ENCODE measurements at places on chromosomes 6 and 20.

DNA sequence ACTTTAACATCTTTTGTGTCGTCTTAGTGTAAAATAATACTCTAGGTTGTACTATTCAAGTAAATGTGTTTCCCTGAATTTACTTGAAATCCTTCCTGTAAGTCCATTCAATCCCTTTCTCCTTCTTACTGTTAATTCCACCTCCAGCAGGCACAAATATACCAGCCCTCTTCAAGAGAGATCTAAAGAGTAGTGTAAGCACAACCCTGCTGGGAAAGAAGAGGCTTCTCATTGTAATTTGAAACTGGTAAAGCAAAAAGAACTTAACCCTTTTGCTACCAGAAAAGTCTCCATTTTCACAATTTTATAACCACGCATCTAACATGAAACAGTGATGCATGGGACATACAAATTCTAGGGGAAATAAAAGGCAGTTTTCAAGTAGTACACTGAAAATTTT lies at the start of gene BMP5:
BMP5 (minus strand) TSS at position 191 of the 400 bp plus-strand sequence. CDS start 725 bp downstream, outside the sequence.
- no peak for DNase-seq

- DNase-seq = no peak
Observed at GRCh38 chr6:159931846-159932245, 37.0 kb upstream of the IGF2R start.

GRCh38 chr20:23211164-23211563 lies 125.0 kb upstream of the CD93 start:
- no peak for DNase-seq

DNA sequence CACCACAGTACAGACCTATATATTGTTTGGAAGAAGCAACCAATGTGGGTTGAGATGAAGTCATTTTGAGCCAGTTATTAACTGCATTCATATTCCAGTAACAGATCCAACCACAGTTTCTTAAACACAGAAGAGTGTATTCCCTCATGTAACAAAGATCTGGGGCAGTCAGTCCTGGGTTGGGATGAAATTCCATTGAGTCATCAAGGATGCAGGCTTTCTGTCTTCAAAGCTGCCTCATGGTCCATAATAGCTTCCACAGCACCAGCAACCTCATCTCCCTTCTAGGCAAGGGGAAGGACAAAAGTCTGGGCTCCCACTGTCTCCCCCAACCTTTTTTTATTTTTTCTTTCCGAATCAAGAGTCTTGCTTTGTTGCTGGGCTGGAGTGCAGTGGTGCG lies 2.9 kb upstream of the SOD2 start:
- no peak for DNase-seq

DNA sequence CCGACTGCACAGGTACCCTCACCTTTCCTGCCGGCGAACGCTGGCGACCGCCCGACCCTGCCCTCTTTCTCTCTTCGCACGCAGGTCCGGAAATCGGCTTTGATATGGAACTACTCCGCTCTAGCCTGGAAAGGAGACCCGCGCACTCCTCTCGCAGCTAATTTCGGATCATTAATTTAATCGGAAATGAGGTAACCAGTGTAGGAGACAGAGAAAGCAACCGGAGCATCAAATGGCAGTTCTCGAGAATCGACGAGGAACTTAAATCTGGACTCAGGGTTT lies 949 bp upstream of the ATXN1 start:
- DNase-seq = no peak

- DNase-seq = no peak
Observed at GRCh38 chr6:24408719-24409410, 6.1 kb downstream of the MRS2 start.

- DNase-seq = no peak
Observed at GRCh38 chr6:42332916-42333315, 115.3 kb upstream of the MRPS10 start.

DNA sequence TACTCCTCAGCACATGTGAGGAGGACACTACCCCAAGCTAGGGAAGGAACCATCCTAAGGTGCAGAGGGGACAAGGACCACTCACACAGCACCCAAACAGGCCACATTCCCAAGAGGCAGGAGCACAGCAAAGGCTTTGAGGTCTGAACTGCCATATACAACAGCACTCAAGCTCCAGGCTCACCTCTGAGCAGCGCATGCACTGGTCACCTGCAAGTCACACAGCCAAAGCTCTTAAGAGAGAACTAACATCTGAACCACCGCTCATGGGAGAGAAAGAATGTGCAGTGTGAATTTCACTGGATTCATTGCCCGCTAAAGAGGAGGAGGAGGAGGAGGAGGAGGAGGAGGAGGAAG lies 31.0 kb downstream of the NPEPL1 start:
- DNase-seq = no peak

DNA sequence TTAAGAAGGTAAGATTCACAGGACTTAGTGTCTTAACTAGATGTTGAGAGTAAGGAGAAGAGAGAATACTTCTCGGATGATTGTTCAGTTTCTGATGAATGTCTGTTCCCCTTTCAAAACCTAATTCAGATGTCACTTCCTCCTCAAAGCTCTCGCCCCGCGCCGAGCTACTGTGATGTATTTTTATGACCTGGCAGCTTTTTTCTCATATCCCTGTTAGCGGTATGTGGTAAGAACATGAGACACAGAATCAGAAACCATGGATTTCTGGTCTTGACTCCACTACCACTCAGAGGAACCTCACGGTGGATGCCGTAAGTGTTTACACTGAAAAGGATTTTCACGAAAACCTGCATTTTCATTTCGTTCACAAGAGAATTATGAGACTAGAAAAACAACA lies 48.4 kb downstream of the CEP43 start:
- no peak for DNase-seq

DNA sequence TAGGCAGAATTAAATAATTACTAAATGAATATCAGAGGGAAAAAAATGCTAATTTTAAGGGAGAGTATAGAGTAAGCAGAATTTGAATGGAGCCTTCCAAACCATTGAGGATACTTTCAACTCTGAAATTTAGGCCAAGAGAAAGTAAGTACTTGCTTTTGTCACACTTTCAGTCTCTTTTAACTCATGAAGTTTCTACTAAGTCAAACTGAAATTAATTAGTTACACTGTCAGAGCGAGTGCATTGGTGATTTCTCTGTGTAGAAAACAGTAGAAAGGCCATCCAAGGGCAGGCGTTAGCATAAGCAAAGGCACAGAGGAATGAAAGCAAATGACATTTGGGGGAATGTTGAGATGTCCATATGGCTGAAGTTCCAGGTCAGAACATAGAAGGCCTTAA lies 92.9 kb downstream of the PLEKHG1 start:
- DNase-seq = no peak

DNA sequence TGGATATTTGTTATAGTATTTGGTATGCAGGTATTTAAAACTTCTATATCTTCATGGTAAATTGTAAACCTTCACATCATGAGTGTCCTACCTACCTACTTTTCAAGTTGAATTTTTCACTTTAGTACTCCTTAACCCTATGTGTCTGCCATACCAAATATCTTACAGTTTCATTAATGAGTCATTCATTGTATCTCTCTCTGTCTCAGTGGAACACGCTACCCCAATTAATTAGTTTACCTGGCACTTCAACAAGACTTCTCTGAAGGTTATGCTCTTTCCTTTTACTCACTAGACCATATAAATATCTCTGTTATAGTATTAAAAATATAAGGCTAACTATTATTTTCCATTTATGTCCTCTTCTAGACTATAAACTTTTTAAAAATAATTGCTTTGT lies 123.9 kb upstream of the GJE1 start:
- no peak for DNase-seq

GRCh38 chr6:161076181-161076677 lies 84.7 kb downstream of the MAP3K4 start:
- DNase-seq = peak; percentile 45

DNA sequence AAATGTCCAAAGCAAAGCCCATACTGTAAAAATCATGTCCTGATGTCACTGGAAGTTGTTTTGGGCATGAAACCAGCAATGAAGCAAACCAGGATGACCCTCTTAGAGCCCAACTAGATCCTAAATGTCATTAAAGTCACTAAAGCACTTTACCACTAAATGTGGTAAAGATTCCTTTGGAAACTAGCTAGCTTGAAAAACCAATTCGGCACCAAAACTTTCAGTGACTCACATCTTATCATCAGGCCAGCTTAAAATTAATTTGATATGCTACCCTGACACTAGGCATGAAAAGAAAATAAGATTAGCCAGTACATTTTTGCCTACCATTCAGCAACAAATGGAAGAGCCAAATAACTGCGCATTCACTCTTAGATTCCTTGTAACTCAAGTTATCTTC lies 145.8 kb downstream of the PACRG start:
- DNase-seq = no peak

- no peak for DNase-seq
Observed at GRCh38 chr6:90068264-90068663, 174.0 kb downstream of the GJA10 start.

DNA sequence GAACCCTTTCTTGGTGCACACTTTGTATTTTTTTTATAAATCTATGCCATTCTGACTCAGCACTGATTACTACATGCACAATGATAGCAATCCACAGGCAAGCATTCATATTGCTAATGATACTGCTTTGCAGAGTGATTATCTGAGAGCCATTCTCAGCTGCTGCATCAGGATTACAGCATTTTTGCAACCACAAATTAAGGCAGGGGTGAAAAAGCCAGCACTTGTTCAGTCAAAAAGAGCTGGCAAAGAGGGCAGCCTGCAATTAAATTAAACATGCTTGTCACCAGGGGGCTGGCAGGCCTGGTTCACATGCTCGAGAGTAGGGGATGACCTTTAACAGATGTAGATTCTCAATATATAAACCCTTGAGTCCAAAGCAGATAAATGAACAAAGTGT lies 40.7 kb upstream of the SLC17A4 start:
- no peak for DNase-seq

GRCh38 chr20:50868509-50869495 lies 62.4 kb downstream of the ADNP start:
- no peak for DNase-seq

GRCh38 chr6:36249536-36249935 lies 20.3 kb upstream of the PNPLA1 start:
- DNase-seq = no peak

GRCh38 chr6:19849755-19850154 lies 12.6 kb downstream of the ID4 start:
- no peak for DNase-seq

- no peak for DNase-seq
Observed at GRCh38 chr20:9514461-9515213, at the start of gene LAMP5. Gene LAMP5, plus strand, starts transcription at chr20:9514590. Its CDS starts 263 bp downstream, at chr20:9514853.

DNA sequence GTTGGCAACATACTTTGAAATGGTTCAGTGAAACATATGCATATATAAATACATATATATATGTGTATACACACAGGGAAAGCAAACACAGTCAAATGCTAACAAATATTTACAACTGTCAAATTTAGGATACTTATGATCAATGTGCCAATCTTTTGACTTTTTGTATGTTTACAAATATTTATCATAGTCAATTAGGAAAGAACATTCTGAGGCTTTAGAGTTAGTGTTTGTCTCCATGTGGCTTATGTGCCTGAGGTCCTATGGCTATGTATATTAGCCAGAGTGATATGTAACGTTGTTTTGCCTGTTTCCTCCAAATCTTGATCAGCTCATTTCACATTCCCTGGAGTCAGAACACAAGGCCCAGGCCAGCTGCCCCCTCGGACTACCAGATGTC lies 126.5 kb upstream of the MAN1A1 start:
- DNase-seq = no peak

GRCh38 chr6:81451787-81452186 lies 300.7 kb downstream of the TENT5A start:
- DNase-seq = no peak

- no peak for DNase-seq
Observed at GRCh38 chr6:9875605-9876353, 539.1 kb downstream of the TFAP2A start.

GRCh38 chr6:150753371-150754064 lies 112.0 kb upstream of the MTHFD1L start:
- DNase-seq = no peak

DNA sequence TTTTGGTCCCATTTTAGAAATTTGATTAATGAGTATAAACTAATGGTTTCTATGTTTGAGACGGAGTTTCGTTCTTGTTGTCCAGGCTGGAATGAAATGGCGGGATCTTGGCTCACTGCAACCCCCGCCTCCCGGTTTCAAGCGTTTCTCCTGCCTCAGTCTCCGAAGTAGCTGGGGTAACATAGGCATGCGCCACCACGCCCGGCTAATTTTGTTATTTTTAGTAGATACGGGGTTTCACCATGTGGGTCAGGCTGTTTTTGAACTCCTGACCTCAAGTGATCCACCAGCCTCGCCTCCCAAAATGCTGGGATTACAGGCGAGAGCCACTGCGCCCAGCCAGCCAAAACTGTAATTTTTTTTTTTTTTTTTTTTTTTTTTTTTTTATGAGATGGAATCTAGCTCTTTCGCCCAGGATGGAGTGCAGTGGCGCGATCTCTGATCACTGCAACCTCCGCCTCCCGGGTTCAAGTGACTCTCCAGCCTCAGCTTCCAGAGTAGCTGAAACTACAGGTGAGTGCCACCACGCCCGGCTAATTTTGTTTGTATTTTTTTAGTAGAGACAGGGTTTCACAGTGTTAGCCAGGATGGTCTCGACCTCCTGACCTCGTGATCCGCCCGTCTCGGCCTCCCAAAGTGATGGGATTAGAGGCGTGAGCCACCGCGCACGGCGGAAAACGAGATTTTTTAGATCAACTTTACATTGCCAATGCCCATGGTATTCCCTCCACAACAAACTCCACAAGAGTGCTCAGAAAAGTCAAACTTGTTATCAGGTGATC lies 127.8 kb downstream of the HFE start:
- DNase-seq = no peak

DNA sequence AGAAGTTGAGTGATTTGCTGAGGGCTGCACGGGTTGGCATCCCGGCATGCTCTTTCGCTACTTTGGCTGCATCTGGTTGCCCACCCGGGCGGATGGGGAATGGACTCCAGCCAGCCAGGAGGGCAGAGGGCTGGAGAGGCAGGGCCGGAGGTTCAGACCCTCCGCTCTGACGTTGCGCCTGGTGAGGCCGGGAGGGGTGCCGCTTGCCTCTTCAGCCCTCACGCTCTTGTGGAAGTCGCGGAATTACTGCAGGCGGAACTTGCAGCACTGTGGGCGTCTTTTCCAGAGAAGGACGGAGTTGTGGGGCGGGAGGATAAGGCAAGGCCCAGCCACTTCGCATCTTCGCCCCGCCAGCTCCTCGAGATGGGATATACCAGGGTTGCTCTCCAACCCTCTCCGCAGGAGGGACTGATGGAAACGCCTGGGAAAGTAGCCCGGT lies 656 bp downstream of the RTEL1 start:
- DNase-seq = no peak

GRCh38 chr6:39049575-39050283 lies 1.1 kb downstream of the GLP1R start:
- DNase-seq = no peak

DNA sequence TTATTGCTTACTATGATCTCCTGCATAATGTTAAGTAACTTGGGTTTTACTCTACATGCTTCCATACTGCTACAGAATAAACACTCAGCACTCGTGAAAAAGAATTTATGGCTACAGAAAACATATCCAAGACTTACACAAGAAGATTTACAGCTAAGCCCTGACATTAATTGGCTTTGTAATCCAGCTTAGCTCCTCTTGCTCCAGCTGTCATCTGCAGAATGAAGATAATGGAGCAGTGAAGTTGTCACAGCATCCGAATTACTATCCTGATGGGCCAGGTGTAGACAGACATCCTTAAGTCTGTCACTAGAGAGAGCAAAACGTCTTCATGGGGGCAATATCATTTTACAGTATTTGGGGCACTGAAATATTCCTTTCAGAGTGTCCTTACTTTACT lies 155.3 kb downstream of the PRKN start:
- peak; percentile 33 for DNase-seq

GRCh38 chr6:38400764-38401163 lies 239.0 kb downstream of the BTBD9 start:
- DNase-seq = no peak

Measured in D721Med (cell line).